ENCODE measurements at places on chromosomes 4 and X.
A peak's percentile ranks its signal among the peaks of the same experiment; 100 is the strongest.

DNA sequence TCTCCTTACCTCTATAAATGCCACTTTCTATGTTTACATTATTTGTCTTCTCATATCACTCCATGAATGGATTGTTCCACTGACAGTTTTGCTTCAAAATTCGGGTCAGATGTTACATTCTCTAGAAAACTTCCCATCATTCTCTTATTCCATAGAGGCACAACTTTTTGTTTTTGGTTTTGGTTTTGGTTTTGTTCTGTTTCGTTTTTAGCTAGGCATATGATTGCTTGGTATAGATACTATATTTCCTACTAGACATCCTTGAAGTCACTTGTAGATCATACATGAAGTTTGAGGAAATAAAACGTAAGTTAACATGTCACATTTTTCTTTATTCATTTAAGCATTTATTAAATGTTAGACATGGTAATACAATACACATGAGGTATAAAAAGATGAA, 961.0 kb downstream of the PCDH18 start:
- no peak for DNase-seq

GRCh38 chrX:55451990-55452832, at the start of gene MAGEH1:
MAGEH1 (plus strand) TSS chrX:55452127; CDS start chrX:55452375, 248 bp downstream.
- DNase-seq = peak; percentile 77

GRCh38 chr4:76216524-76216923, 2.9 kb upstream of the SCARB2 start:
- no peak for DNase-seq

DNA sequence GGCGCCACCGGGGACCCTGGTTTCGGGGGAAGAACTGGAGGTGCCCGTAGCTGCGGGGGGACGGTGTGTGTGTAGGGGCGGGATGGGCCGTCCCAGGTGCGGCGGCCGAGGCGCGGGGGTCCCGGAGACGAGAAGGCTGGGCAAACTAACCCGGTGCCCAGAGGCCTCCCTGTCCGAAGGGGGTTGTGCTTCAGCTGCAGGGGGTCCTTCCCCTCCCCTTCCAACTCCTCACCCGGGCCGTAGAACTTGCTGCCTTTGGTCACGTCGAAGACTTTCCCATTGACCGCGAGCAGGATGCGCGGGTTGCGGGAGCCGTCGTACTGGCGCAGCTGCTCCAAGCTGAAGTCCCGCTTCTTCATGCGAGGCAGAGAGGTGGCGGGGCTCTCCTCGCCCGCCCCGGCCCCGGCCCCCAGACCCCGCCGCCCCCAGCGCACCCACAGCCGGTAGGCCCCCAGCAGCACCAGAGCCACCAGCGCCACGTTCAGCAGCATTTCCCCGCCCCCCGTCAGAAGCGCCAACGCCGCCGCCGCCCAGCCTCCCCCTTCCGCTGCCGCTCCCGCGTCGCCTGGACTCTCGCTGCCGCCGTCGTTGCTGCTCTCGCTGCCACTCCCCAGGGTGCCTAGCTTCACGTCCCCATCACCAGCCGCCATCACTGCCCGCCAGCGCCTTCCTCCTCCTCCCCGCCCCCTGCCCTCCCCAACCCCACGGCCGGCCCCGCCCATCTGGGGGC, at the start of gene PGRMC2:
Gene PGRMC2, minus strand, starts transcription at position 673 of the 730 bp plus-strand sequence. Its CDS starts 23 bp downstream, at position 650.
- DNase-seq = peak; percentile 25

GRCh38 chrX:35890699-35891098, 28.8 kb upstream of the CFAP47 start:
- peak; percentile 37 for DNase-seq

DNA sequence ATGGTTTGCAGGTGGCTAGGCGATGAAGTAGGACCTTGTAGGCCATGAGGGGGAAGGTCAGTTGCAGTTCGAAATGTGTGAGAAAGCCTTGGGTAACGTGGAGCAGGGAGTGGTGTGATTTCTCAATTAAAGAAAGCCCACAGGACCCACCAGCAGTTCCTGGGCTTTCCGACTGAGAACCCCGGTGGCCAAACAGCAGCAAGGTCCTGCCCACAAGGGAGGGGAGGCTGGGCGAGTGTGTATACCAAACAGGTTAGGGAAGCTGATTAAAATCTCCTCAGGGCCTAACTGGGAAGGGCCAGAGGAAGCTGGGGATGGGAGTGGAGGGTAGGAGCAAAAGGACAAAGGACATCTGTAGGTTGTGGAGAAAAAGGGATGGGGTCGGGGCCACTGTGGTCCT, 2.4 kb downstream of the ATP6AP1 start:
- no peak for DNase-seq

DNA sequence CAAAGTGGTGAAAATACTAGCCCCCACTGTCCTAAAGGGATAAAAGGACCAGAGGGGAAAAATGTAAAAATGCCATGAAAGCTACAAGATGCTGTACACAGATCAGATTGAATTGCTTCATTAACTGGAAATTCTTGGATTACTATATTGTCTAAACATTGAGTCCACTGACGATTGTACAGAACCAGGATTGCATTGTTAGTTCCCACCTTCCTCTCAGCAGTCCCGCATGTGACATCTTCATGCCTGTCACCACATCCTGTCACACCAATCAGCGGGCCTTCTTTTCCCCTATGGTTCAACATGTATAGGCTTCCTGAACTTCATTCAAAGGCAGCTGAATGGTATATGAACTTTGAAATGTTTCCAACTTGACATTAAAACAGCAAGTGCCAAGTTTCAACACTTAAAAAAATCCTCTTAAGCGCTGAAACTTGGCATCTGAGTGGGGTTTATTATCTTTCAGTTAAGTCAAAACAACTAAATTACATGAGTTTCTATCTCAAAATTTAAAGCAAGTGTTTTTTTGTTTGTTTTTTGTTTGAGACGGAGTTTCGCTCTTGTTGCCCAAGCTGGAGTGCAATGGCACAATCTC, 24.6 kb downstream of the ZRSR2 start:
- DNase-seq = no peak

DNA sequence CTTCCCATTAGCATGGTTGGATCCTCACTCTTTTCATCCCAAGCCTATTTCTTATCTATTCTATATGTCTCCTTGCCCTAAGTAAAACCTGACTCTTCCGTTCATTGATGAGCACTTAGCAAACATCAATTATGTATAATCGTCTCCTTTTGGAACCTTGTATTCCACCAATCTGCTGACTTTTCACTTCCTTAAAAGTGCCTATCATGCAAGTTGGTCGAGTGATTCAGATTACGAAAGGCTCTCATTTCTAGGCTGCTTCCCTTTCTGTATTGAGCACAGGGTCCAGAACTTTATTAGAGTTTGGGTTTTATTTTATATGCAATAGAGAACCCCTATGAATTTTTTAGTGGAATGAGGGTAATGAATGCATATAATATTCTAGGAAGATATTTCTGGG, 27.1 kb upstream of the ALB start:
- DNase-seq = no peak

DNA sequence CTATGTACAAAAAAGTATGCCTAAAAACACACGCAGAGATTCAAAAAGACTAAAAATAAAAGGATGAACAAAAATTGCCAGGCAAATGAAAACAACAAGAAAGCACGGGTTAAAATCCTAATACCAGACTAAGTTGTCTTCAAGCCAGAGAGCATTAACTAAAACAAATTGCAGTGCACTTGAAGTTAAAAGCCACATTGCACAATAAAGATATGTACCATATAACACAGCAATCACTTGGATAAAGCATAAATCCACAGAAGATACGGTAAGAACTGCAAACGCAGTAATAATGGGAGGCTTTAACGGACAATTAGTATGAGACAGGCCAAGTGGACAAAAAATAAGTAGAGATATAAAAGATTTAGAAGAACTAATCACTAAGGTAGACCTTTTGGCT, 14.9 kb downstream of the CCDC158 start:
- DNase-seq = no peak

GRCh38 chr4:188408244-188409030, 269.2 kb downstream of the TRIML1 start:
- no peak for DNase-seq

DNA sequence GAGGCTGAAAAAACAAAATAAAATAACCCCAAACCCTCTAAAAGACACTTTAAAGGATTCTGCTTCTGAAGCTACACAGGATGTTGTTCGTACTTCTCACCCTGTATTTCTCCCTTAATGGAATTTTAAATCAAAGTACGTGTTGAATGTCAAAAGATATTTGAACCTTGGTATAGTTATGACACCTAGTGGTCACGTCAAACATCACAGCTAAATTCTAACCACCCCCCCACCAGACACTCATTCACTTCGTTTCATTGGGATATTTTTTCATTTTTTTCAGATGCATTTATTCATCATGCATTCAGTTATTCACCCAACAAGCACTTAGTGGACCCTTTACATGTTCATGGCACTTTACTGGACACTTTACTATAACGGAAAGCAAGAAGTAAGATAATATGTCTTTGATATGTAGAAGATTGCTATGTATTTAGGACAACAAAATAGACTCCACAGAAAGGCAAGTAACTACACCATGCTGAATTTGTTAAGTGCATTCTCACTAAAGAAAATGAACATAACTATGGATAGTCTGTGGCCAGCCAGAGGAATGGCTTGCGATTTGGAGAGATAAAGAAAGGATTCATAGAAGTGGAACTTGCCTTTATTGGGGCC, 62.5 kb upstream of the GPR174 start:
- peak; percentile 21 for DNase-seq

DNA sequence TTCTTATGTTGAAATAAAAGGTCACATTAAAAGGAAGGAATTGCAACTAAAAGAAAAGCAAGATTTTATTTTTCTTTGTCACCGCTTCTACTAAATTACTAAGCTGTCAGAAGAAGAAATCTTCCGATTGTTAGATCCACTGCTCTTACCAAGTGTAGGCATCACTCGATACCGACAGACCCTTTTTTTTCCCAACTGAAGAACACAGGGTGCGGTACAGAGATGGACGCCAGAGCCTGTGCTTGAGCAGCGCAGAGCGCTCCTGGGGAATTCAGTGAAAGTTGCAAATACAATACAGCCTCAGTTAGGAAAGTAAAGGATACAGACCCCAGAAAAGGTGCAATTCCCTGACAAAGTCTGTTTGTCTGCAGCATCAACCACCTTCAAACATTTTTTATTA, 94.9 kb upstream of the WDR17 start:
- DNase-seq = no peak

Data from left kidney (tissue), 8 donors.